ENCODE measurements at places on chromosomes 6 and 20.

GRCh38 chr6:159724778-159725177 lies 2.5 kb upstream of the WTAP start:
- no peak for DNase-seq

DNA sequence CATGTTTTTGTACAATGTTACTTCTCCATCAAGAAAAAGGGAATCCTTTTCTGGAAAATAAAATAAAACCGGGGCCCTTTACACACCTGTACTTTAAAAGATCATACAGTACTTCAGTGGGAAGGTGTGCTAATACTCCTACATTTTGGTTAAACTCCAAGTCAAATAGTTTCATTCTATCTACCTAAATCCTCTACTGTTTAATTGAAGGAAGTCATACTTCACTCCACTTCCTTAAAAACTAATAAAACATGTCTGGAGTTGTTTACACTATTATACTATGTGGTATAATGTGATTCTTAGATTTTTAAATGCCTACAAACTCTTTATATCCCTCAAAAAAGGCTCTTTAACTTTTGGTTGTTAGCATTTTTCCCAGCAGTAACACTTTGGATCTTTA lies 18.6 kb upstream of the HBS1L start:
- DNase-seq, result no peak

DNA sequence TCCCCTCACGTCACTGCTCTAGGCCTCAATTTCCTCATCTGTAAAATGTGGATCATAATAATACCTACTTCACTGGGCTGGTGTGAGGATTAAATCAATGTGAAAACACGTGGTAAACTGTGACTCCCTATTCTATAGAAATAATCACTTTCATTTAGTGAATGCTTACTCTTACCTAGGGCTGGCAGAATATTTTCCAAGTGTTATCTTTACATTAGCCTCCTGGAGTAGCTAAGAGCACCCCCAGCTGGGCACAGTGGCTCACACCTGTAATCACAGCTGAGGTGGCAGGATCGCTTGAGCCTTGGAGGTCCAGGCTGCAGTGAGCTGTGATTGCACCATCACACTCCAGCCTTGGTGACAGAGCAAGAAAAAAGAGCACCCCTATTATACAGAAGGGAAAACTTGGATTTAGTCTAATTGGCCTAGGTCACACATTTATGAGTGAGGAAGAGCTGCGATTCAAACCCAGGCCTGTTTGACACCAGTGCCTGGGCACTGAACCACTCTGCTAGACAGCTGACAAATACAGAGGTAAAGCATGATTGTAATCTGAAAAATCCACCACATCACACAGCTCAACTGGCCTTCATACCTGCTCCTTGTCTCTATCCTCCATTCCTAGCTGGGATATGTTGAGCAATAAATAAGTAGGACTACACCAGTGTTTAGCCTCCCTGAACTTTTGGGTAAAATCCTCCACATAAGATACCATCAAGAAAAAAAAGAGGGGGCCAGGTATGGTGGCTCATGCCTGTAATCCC lies 1.4 kb upstream of the SNTA1 start:
- DNase-seq, result no peak

DNA sequence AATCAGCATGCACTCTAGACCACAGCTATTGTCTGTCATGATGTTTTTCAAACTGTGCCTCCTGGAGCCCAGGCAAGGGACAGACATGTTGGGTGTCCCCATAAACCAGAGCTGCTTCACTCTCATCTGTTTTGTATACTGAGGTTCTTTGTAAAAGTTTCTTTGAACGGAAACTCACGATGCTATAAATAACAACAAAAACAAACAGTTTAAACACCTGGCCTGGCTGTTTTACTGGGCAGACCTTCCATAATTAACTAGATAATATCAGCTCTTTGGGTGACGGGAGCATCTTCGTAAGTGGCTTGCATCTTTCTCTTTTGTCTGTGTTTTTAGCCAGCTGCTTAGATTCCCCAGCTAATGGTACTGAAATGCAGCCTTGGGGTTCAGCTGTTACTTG lies 190.3 kb downstream of the ZDHHC14 start:
- no peak for DNase-seq

DNA sequence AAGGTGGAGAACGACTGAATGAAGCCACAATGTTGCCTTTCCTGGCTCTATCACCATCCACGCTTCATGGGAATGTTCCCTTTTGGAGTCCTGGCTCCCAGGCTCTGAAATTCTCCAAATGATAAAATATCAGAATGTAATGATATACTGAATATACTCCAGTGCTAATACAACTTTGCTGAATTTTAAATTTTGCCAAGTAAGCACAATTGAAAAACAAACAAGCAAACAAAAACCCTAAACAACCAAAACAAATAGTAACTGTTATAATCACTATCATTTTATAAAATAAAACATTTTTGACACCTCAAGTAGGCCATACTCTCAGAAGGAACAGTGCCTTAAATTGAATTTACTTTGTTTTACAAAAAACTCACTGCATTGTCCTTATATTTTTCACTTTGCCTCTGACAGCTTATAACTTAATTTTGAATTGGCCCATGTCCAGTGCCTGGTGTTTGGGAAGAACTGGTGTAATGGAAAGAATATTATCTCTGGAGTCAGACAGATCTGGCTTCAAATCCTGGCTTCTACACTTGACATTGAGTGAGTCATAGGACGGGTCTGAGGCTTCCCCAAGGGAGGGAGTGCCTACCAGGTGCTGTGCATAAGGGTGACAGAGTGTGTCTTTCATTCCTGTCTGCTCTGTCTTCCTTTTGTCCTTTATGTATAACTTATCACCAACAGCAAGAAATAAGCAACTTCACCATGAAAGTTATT lies 698.3 kb downstream of the EPM2A start:
- no peak for DNase-seq

- DNase-seq, result no peak
Observed at GRCh38 chr6:142838821-142839685, 105.9 kb downstream of the HIVEP2 start.

DNA sequence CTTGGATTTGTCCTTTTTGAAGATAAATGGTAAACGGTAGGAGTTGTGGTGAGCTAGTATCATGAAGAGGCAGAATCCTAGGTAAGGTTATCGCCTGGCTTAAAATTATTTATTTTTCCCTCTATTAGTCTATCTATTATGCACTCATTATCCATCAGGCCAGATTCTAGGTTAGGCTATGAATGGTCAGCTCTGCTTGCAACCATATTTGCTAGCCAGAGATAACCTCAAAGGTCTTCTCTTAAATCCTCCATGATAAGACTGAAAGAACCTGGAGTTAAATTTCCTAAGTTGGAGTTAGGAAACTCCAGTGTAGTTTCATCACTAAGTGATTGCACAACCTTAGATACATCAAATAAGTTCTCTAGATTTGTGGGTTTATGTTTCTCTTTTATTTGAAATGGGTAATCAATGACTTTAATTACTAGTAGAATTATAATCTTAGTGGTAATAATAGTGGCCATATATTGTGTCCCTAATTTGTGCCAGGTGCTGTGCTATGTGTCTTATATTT lies 302.1 kb upstream of the RUNX2 start:
- no peak for DNase-seq

- DNase-seq, result no peak
Observed at GRCh38 chr6:39931607-39932006, 2.7 kb downstream of the MOCS1 start.

- DNase-seq, result no peak
Observed at GRCh38 chr20:3297079-3297378, 58.0 kb upstream of the SLC4A11 start.

- DNase-seq, result no peak
Observed at GRCh38 chr20:14889496-14890255, 552.3 kb upstream of the FLRT3 start.

- no peak for DNase-seq
Observed at GRCh38 chr6:155444120-155444917, 11.3 kb downstream of the NOX3 start.

- no peak for DNase-seq
Observed at GRCh38 chr6:11236076-11236750, 3.7 kb upstream of the NEDD9 start.

DNA sequence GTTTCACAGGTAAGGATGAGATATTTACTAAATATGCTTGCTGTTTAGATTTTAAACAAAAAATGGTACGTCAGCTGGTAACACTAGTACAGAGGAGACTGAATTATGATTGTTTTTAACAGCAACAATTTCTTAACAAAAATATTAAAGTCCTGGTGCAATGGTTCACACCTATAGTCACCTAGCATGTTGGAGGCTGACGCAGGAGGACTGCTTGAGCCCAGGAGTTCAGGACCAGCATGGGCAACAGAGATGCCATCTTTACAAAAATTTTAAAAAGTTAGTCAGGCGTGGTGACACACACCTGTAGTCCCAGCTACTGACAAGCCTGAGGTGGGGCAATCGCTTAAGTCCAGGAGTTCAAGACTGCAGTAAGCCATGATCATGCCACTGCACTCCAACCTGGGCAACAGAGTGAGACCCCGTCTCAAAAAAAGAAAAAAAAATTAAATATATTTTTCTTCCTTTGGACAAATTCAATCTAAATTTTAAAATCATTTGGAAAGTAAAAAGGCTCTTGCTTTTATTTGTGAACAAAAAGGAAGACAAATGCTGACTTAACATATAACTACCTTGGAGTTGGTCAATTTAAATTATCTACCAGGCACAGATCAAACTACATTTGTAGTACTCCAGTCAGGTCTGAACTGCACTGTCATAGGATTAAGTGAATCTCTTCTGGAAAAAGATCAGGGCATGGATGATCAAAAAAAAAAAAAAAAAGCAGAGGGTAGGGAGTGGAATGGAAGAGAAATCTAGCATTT lies 38.2 kb upstream of the RUNX2 start:
- DNase-seq, result no peak

DNA sequence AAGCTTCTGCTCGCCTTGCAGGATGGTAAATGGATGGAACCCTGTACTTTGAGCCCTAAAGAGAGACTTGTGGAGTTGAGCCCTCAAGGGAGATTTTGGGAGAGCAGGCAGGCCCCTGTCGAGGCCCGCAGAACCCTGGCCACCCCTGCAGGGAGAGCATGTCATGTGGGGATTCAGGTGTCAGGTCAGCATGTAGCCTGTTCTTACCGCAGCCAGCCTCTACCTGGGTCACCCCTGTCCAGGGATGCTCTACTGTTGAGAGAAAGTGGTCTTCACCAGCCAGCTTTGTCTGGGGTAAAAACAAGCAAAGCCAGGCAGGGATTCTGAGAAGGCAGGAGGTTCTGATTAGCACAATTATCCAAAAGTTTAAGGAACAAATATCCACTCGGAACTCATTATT lies 55.6 kb upstream of the PROKR2 start:
- DNase-seq, result no peak

DNA sequence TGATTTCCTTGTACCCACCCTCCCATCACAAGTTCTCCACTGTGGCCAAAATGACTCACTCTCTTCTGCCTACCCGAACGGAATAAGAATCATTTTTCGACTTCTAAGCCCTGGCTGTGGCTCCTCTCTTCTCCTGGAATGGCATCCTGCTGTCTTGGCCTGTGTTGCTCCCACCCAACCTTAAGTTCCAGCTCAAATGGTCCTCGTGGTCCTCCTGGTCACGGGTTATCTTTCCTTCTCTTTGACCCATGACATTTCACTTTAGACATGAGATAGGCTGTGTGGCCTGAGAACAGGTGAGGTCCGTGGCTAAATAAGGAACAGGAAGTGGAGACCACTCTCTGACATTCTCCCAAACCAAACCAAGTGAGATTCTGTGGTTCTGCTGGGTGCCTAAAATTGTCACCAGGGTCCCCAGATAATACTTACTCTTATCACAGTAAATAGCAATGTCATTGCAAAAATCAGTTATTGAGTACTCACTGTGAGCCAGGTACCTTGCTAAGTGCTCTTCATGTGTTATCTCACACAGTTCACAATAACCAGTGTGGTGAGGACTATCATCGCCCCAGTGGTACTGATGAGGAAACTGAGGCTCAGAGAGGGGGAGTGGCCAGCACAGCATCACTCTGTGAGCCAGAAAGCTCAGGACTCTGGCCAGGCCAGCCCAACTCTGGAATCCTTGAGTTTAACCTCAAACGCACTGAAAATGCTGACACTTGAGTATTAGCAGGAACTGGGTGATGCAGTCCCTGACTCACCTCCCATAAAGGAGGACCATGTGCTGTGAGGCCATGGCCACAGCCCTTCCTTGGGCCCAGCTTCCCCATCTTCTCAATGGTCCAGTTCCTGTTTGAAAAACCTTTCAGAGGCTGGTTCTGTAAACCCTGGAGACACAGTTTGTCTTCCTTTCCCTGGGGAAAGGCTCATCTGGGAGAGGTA lies 74.8 kb upstream of the SIRPA start:
- DNase-seq, result no peak

- DNase-seq, result no peak
Observed at GRCh38 chr20:42610070-42610469, 579.6 kb downstream of the PTPRT start.

GRCh38 chr6:42366999-42367352 lies 84.8 kb downstream of the TRERF1 start:
- no peak for DNase-seq

GRCh38 chr20:22672191-22672590 lies 87.8 kb upstream of the FOXA2 start:
- no peak for DNase-seq

DNA sequence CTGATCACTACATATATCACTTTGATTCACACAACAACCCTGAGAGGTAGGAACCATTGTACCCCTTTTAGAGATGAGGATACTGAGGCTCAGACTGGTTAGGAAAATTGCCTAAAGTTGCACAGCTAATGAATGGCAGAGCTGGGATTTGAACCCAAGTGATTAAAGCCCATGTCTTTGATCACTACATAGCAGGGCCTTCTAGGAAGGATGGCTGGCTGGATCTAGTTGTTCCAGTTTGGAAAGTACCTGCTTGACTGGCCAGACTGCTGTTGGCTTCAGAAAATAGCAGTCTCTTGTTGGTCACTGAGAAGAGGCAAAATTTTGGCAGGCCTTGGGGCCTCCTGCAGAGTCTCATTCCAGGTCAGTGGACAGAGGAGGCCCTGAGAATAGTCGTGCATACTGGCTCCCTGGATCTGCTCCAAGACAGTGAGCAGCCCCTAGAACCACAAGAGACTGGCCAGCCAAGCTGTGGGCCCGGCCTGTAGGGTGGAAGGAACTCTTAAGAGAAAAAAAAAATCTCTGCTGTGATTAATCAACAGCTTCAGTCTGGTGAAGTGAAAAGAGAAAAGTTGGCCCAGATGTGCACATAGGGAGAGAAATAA lies 17.5 kb downstream of the PPARD start:
- DNase-seq, result no peak

DNA sequence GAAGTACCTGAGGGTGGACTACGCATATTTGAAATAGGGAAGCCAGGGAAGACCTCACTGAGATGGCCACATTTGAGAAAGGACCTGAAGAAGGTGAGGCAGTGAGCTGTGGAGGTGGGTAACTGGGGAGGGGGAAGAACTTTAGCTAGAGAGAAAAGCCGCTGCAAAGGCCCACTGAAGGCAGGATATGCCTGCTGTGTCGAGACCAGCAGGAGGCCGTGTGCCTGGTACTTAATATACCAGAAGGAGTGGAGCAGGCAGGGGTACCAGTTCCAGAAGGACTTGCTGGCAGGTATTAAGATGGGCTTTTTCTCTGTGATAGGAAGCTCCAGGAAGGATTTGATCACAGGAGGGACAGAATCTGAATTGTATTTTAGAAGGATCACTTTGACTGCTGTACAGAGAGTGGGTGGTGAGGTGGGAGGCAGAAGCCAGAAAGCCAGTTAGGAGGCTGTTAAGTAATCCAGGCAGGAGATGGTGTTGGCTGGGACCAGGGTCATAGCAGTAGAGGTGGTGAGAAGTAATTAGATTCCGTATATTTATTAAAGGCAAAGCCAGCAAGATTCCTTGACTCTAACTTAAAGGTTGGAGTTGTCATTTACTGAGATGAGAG lies 54.2 kb upstream of the FANCE start:
- DNase-seq, result no peak

GRCh38 chr6:91243436-91243835 lies 656.6 kb upstream of the MAP3K7 start:
- no peak for DNase-seq
